ENCODE measurements at places on chromosomes 3 and 15.

DNA sequence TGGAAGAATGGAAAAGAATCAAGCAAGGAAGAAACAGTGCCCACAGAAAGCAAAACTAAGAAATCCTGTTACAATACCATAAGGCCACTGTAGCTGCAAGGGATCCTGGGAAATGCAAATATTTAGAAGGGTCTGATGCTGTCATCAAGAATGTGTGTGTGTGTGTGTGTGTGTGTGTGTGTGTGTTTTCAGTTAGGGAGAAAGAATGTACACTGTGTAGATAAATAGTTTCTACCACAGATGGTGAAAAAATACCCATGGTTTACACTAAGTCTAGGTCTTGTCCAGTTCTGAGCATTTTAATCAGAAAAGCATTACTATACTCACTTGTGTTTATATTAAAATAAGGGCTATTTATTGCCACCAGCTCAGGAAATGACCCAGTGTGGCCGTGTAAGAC is 355.0 kb downstream of the RBMS3 start:
- no peak for DNase-seq

DNA sequence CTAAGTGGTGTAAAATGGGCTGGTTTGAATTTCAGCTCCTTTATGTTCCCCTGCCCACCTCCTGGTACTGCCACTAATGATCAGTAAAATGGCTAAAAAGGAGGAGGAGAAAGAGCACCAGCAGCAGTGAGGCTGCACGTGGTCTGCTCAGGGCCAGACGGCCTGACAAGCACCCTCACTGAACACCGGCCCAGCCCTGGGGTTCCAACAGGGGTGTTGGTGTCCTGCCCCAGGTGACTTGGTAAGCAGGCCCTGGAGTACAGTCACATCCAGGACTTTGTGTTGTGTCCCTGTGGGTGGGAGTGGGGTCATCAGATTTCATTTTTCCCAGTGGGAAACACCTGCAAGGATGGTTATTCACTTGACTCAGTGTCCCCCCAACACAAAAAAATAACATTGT is 5.4 kb downstream of the BAHD1 start:
- no peak for DNase-seq

DNA sequence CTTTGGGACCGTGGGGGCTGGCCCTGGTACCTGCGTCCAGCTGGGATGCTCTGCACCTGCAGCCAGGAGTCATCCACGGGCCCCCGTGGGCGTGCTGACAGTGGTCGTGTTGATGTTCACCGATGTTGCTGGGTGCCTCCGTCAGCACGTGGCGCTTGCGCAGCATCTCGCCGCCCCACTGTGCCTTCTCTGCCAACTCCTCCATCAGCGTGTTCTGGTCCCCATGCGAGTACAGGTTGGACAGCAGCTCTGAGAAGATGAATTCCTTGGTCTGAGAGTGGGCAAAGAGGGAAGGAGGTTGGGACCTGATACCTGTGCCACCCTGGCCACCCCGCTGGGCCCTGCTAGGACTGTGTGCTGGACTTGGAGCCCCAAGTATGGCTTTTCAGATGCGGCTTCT is 61.4 kb downstream of the ADAMTS7 start:
- no peak for DNase-seq

- DNase-seq, result no peak
Measured at GRCh38 chr3:121834157-121834670, 646 bp downstream of the IQCB1 start.

DNA sequence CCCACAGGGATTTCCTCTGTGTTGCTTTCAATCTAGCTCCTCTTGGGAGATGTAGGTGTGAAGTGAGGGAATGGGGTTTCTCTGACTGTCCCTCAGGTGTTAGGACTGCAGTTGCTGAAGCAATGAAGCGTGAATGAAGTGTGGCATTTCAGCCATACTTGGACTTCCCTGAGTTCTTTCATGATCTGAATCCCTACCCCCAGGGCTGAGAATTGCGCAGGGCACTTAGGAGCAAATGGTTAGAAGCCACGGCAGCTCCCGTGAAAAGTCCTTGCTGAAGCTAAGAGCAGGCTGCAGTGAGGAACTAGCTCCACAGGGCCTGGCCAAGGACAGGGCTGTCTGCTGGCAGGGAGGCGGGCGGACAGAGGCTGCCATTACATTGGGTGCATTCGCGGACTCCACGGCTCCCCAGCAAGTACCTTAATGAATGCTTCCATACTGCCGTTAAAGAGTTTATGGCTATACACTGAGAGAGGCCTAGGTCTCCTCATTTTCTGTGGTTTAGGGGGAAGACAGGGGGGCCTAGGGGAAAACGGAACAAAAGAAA is 69.0 kb upstream of the RAD18 start:
- DNase-seq, result no peak

DNA sequence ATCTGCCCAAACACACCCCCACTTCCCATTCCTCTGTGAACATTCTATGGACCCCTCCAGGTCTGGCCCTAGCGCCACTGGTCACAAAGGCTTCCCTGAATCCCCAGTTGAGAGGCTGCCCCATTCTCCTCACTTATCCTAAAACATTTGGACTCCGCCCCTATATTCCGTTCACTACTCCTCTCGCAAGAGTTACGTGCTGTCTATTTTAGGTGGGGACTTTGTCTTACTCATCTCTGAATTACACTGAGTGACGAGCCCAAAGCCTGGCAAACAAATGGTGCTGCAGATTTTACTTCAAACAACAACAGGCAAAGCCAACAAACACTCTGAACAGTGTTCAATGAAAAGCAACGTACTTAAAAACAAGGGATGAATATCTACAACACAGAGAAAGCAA is 14.5 kb downstream of the PCSK6 start:
- no peak for DNase-seq

GRCh38 chr15:34851751-34852150 is 56.4 kb upstream of the ACTC1 start:
- no peak for DNase-seq

DNA sequence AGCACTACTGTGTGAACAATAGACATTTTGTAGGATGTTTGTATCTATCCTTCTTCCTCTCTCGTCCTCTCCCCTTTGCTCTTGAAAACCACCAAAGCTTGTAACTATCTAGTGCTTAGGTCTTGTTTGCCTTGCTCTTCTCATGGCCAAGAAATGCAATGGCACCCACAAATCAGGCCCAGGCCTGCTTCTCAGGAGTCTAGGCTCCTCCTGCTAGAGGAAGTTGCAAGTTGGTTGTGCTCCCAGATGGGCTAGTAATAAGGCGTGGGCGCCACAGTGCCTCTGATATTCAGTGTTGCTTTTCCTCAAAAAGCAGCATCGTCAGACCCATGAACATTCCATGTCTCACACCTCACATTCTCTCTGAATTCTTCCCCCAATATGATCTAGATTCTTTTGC is 28.7 kb downstream of the ZNF385D start:
- DNase-seq, result no peak

DNA sequence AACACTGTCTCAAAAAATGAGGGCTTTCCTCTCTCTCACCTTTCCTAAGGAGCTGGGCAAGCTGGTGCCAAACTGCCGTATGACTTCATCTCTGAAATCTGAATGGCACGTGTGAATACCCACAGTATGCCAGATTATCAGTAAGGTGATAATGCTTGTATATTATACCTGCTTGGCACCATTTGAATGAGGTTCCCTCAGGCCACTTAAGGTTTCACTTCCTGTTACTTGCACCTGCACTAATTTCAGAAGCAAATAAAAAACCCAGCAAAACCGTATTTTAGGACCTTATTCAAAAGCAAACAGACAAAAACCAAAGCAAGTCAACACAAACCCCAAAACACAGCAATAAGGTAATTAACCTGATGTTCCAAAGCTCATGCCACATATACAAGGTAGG is 19.7 kb downstream of the FOXP1 start:
- no peak for DNase-seq

GRCh38 chr3:133237380-133237779 is 162.5 kb upstream of the BFSP2 start:
- no peak for DNase-seq

DNA sequence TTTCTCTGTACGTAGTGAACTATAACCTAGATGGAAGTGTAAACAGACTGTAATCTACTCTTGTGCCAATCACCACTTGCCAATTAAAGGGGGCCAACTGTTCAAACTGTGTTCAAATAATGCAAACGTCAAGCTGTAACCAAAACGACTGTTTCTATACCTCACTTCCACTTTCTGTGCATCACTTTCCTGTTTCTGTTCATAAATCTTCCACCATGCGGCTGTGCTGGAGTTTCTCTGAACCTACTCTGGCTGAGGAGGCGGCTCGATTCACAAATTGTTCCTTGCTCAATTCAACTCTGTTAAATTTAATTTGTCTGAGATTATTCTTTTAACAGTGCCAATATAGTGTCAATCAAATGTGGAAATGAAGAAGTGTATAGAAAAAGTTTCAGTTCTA is 206.7 kb upstream of the TBC1D5 start:
- no peak for DNase-seq

- peak; percentile 60 for DNase-seq
Measured at GRCh38 chr3:157999246-157999645, 107.0 kb downstream of the SHOX2 start.

DNA sequence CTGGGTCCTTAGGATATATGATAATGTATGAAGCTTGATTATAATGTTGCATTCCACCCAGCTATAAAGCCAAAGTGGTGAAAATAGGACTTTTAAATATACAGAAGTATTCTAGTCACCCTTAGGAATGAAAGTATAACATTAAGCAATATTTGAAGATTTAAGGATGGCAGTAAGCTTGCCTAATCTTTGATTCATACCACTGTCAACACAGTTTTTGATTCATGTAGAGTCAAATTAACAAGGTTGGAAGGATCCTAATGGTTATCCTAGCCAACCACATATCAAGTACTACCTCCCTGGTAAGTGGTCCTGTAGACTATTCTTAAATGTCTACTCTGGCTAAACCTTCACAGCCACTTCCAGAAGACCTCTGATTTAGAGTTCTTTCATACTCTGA is 18.6 kb downstream of the ARIH1 start:
- no peak for DNase-seq

DNA sequence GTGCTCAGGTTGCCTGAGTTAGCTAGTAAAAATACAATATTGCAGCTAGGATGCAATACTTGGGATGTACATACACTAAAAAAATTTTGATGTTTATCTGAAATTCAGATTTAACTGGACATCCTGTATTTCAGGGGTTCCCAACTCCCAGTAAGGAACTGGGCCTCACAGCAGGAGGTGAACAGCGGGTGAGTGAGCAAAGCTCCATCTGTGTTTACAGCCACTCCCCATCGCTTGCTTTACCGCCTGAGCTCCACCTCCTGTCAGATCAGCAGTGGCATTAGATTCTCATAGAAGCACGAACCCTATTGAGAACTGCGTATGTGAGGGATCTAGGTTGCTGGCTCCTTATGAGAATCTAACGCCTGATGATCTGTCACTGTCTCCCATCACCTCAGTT is 285.1 kb upstream of the PROK2 start:
- DNase-seq, result no peak

- DNase-seq, result no peak
Measured at GRCh38 chr3:135779024-135779423, 186.5 kb upstream of the PPP2R3A start.

- no peak for DNase-seq
Measured at GRCh38 chr3:193783166-193783896, 190.3 kb downstream of the OPA1 start.

DNA sequence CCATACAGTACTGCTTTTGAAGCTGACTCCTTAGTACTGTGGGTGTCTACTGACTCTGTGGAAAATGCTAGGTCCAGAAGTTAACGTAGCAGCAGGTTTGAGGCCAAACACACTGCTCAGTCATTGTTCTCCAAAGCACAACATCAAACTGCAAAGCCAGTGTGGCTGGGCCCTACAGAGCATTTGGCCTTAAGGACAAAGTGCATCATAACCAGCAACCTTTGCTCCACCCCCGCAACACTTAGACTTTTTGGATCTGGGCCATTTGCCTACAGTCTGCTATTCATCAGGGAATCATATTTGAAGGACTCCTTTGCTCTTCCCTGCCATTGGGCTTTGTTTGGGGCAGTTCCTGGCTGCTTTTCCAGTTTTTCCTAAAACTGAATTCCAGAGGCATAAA is 43.1 kb upstream of the ARL6 start:
- DNase-seq, result no peak

- DNase-seq, result no peak
Measured at GRCh38 chr3:178297740-178298139, 238.5 kb upstream of the KCNMB2 start.

- DNase-seq, result no peak
Measured at GRCh38 chr15:22956978-22957260, 23.2 kb downstream of the CYFIP1 start.

DNA sequence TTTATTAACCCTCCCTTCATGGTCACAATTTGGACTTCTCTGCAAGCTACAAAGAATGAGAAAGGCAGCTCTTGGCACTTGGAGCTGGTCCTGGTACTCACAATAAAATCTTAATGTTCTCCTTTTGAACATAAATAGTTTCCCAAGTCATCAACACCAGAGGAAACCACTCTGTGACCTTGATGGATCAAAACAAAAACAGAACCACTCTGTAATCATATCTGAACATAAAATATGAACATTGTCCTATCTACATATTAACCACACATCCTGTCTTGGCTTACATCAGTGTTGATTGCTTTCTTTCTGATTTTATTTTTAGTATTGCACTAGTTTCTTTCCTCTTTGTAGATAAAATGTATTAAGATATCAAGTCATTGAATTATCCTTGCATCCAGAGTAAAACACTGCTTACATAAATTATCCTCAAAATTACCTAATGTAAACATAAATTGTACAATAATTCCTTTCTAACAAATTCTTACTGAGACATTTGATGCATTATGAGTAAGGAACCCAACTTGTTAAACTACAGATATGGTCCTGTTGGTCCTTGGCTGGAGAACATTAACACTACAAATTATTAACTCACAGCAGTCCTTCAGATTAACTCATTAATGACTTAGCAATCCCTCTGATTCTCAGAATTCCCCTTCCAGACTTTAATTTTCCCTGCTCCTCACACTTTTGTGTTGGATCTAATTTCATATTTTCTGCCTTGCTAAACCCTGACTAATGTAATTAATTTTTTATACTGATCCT is 860.5 kb downstream of the DIPK2A start:
- DNase-seq, result no peak

DNA sequence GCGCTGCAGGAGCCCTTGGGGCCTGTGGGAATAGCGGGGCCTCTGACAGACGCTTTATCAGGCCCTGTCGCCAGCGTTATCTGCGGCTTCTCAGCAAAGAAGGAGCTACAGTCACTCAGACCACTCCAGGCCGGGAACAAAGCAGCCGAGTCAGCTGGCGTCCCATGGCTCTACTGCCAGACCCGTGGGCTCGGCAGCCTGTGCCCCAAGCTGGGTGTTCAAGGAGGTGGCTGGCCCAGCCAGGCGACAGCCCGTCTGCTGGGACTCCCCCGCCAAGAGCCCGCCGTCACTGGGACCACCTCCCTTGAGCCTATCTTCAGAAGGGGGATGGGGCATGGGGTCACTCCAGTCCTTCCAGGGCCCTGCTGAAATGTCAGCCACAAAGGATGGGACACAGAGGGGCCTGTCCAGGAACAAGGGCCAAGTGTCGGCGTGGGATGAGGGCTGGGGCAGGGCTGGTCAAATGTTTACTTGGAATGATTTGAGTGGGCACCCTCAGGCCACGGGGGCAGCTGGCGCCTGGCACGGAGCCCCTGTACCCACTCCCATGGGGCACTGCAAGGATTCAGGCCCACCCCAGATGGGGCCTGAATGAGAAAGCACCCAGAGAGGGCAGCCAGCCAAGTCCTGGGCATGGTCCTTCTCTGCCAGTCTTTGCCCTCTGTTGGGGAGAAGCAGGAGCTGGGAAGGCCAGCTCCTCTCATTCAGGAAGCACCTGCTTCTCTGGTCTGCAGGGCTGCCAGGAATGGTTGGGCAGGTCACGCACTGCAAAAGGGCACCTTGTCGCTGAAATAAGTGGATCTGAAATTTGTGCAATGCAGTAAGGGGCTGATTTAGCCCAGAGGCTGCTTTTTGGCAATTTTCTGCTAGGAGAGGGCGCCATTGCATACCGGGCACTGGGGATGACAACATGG is 148.3 kb downstream of the SMAD6 start:
- DNase-seq, result no peak

GRCh38 chr3:39471652-39472051 is 4.2 kb downstream of the MOBP start:
- DNase-seq, result no peak

Measured in SHP77 (cell line).